ENCODE measurements at places on chromosomes 5 and 9.

DNA sequence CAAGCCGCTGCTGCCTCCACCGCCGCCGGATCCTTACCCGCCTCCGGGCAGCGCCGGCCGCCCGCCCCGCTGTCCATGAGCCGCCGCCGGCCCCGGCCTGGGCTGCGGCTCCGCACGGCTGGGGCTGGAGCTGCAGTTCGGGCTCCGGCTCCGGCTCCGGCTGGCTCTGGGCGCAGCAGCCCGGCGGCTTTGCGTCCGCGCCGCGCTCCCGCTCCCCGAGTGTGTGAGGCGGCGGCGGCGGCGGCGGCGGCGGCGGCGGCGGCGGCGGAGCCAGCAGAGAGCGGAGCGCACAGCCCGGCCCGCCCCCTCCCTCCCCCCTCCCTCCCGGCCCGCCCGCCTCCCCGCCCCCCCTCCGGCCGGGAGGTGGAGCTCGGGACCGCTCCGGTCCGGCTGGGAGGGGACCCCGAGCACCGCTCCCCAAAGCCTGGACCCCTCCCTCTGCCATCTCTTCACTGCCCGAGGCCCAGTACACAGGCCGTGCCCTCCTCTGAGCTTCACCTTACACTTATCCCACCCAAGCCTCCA, at the start of gene PCDH1:
PCDH1 (minus strand) TSS at position 225 of the 525 bp plus-strand sequence; CDS start at position 77, 148 bp downstream.
- no peak for DNase-seq
- peaks cover 75% of the 10 kb centered on the region for H3K27me3 ChIP-seq
- no peak within 1 kb of the TSS for H3K27ac ChIP-seq
- H3K36me3 ChIP-seq: no peaks in the 10 kb centered on the region
- H3K4me1 ChIP-seq: peaks cover 27% of the 10 kb centered on the region

- no peaks in the 10 kb centered on the region for H3K27me3 ChIP-seq
- no peaks in the 10 kb centered on the region for H3K36me3 ChIP-seq
- no peak overlapping the region for H3K4me3 ChIP-seq
- DNase-seq: no peak
- peaks cover 6% of the 10 kb centered on the region for H3K4me1 ChIP-seq
These were observed 6.6 kb downstream of the POC5 start for GRCh38 chr5:75710637-75711036.

DNA sequence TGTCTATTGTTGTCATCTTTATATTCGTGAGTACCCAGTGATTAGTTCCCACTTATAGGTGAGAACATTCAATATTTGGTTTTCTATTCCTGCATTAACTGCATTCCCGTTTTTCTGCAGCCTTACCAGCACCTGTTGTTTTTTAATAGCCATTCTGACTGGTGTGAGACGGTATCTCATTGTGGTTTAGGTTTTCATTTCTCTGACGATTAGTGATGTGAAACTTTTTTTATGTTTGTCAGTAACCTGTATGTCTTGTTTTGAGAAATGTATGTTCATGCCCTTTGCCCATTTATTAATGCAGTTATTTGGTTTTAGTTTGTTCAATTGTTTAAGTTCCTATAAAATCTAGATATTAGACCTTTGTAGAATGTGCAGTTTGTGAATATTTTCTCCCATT, 546.0 kb upstream of the RORB start:
- no peaks in the 10 kb centered on the region for H3K36me3 ChIP-seq
- no peaks in the 10 kb centered on the region for H3K27me3 ChIP-seq
- DNase-seq: no peak
- H3K4me1 ChIP-seq: no peaks in the 10 kb centered on the region
- H3K27ac ChIP-seq: no peak overlapping the region

DNA sequence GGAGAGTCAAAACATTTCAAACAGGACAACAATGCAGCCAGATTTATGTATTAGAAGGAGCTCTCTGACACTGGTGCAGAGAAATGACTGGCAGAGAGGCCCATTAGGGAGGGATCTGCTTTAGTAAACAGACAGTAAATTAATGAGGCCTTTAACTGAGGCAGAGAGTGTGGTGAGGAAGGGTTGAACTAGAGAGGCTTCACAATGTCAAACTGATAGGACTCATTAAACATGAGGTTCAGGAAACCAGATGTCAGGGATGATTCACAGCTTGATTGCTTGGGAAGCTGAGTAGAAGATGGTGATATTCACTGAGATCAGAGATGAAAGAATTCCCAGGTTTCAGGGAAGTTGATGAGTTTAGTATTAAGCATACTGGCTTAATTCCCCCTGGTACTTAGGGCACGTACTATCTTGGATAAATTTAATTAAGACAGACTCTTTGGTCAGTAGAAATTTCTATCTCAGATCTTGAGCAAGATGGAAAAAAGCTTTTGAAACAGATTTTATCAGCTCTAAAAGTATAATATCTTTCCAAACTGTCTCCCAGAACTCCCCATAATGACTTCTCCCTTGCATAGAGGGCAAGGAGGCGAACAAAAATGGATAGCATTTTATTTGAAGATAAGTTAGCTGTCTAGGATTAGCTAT, 8.6 kb upstream of the MUSK start:
- no peaks in the 10 kb centered on the region for H3K27me3 ChIP-seq
- H3K36me3 ChIP-seq: no peaks in the 10 kb centered on the region
- no peak for DNase-seq
- H3K27ac ChIP-seq: no peak overlapping the region
- H3K4me3 ChIP-seq: no peak overlapping the region
- no peaks in the 10 kb centered on the region for H3K4me1 ChIP-seq

- H3K4me1 ChIP-seq: no peaks in the 10 kb centered on the region
- H3K27ac ChIP-seq: no peak overlapping the region
- no peaks in the 10 kb centered on the region for H3K27me3 ChIP-seq
- H3K4me3 ChIP-seq: no peak overlapping the region
- no peaks in the 10 kb centered on the region for H3K36me3 ChIP-seq
These were observed 58.9 kb upstream of the RAPGEF6 start for GRCh38 chr5:131693894-131694293.

- H3K27me3 ChIP-seq: no peaks in the 10 kb centered on the region
- no peak for DNase-seq
- H3K36me3 ChIP-seq: no peaks in the 10 kb centered on the region
- no peaks in the 10 kb centered on the region for H3K4me1 ChIP-seq
These were observed 45.1 kb downstream of the FBXL7 start for GRCh38 chr5:15545082-15545481.

- no peak overlapping the region for H3K27ac ChIP-seq
- DNase-seq: no peak
- H3K27me3 ChIP-seq: no peaks in the 10 kb centered on the region
These were observed 4.8 kb downstream of the FOXI1 start for GRCh38 chr5:170110403-170111087.

DNA sequence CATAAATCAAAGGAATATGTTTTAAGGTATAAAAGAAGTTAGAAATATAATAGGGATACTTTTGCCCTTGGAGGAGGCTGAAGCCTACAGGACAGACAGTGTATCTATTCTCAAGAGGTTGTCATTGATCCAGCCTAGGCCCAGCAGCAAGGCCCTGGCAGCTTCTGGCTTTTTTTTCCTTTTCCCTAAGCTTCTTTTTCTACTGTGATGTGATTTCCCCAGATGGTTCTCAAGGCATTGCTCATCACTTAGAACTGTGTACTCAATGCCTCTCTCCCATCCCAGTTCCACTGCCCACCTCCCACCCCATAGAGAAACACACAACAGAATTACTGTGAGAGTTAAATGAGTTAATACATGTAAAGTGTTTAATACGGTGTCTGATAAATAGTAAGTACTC, 88.6 kb downstream of the SLC44A1 start:
- H3K4me3 ChIP-seq: no peak overlapping the region
- H3K27ac ChIP-seq: no peak overlapping the region
- no peaks in the 10 kb centered on the region for H3K27me3 ChIP-seq
- H3K4me1 ChIP-seq: no peaks in the 10 kb centered on the region

DNA sequence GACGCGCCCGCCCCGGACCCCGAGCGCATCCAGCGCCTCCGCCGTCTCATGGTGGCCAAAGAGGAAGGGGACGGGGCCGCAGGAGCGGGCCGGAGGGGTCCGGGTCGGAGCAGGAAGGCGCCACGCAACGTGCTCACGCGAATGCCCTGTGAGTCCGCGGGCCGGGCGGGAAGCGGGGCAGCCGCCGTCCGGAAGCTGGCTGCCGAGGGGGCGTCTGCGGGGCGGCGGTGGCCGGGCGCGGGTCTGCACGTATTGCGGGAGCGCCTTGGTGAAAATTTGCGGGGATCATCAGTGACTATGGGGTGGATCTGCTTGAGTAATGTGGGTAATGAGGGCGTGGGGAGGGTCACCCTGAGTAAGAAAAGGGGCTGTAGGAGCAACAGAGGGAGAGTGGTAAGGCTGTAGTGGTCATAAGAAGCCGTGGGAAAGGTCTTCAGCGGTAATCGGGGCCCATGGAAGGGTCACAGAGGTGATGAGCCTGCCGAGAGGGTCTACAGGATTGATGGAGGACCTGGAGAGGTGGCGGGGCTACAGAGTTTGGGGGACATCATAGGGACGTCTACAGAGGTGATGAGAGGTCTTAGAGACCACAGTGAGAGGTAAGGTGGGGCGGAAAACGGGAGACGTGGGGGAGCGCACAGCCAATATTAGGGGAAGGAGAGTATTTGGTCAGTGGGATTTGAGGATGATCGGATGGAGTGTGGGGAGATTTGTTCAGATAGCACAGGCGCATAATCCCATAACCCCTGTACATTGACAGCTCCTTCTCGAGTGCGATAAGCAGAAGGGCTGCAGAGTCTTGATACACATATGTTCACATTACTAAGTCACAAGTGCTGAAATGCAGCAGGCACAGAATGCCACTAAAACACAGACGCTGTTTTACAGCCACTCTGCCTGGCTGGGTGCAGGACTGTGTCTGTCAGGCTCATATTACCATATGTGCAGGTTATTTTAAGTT, 819 bp downstream of the LSM11 start:
- H3K27ac ChIP-seq: no peak overlapping the region
- H3K4me3 ChIP-seq: peak overlapping the region; percentile 66
- DNase-seq: no peak
- H3K27me3 ChIP-seq: no peaks in the 10 kb centered on the region
- H3K36me3 ChIP-seq: peaks cover 2% of the 10 kb centered on the region
- peaks cover 14% of the 10 kb centered on the region for H3K4me1 ChIP-seq

DNA sequence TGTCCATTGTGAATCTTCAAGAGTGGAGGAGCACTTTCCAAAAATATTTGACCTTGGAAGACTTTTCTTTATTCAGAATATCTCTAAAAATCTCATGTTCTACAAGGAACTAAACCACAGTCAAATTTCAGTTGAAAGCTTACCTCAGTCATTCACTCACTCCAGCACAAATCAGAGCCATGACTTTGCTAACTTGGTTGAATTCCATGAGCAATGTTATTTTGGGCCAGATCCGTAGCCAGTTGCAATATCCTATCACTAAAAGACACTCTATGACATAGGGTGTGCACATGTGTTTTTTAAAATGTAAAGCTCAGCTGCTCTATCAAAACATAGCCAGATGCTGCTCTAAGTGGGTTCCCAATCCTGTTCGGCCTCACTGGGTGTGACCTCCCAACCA, 156.1 kb upstream of the ANKRD55 start:
- DNase-seq: no peak
- no peak overlapping the region for H3K27ac ChIP-seq
- H3K36me3 ChIP-seq: no peaks in the 10 kb centered on the region
- H3K27me3 ChIP-seq: no peaks in the 10 kb centered on the region
- H3K4me1 ChIP-seq: no peaks in the 10 kb centered on the region

GRCh38 chr5:123450640-123451039, 27.4 kb upstream of the CEP120 start:
- H3K27ac ChIP-seq: no peak overlapping the region
- H3K4me3 ChIP-seq: no peak overlapping the region
- no peaks in the 10 kb centered on the region for H3K4me1 ChIP-seq
- no peak for DNase-seq
